ENCODE measurements at places on chromosomes 5 and 9.

- no peak for DNase-seq
Measured at GRCh38 chr9:135463140-135463539, 16.4 kb upstream of the PPP1R26 start.

GRCh38 chr5:132808866-132809265, 4.2 kb upstream of the SOWAHA start:
- DNase-seq, result no peak

GRCh38 chr9:101212661-101213060, 172.1 kb downstream of the BAAT start:
- no peak for DNase-seq

DNA sequence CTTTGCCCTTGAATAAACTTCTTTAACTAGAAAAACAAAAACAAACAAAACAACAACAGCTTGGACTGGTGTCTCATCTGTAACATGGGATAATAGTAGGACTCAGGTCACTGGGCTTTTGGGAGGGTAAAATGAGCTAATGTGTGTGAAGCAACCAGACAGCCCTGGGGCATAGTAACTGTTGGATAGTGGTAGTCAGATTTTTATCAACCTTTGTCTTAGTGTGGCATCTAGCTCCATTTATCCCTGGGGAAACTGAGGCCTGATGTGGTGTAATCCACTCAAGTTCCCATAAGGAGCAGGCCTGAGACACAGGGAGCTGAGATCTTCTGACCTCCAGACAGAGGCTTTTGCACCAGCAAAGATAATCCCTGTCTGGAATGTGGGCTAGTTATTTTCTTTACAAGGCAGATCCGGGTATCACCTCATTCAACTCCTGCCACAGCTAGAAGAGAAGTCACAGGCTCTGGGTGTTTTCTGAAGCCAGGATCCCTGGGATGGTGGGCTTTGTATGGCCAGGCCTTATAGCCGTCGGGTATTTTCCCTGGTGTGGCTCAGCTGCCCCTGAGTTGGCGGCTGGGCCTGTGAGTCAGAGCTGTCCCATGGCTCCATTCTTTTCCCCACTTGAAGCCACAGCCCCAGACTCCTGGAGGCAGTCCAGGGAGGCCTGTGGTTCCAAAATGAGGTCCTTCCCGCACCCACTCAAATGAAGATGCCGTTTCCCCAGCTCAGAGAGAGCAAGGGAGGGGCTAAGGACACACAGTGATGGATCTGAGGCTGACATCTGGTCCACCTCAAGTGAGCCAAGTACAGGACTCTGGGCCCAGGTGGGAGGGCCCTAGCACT, 26.1 kb upstream of the CSF1R start:
- no peak for DNase-seq

- no peak for DNase-seq
Measured at GRCh38 chr5:57036761-57037160, 84.8 kb upstream of the MIER3 start.

DNA sequence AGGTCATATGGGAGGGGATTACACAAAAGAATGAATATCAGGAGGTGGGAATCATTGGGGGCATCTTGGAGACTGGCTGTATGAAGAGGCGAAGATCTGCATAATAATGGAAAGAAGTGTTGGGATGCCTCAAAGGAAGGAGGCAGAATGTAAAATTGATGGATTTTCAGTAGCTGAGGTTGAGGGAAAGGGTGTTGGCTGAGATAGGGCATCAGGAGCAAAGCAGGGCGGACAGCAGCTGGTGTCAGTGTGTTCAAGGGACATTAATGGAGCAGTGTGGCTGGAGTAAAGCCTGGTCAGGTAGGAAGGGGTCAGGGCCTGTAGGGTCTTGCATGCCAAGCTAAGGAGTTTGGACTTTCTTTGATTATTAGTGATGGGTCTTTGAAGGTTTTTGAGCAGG, 65.2 kb upstream of the TNFAIP8 start:
- DNase-seq, result no peak

DNA sequence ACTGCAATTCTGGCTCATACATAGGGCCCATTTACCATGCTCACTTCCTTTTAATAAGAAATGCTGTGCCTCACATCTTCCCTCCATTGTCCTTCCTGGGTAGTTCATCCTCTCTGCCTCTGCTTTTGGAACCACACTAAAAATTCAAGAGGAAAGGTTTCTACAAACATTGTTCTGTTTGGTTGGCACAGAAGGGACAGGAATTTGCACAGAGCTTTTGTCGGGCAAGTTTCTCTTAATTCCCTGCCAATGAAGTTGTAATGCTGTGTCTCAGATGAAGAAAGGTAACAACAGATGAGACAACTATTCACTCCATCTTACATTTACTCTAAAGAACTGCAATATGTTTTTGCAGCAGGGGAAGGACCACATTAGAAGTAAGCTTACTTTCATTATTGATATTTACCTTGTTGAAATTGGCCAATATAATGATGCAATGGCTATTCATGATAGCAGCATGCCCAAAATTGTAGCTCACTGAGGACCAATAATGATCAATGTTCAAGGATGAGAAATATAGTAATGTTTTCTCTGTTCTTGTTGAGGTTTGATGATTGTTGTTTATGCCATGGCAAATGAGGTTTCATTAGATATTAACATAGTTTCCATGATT, 82.5 kb upstream of the HMHB1 start:
- no peak for DNase-seq

GRCh38 chr5:97338729-97339128, 155.7 kb upstream of the RIOK2 start:
- no peak for DNase-seq

GRCh38 chr5:172509405-172509781, 55.1 kb upstream of the SH3PXD2B start:
- DNase-seq, result no peak
